ENCODE measurements at places on chromosomes 1 and 21.

DNA sequence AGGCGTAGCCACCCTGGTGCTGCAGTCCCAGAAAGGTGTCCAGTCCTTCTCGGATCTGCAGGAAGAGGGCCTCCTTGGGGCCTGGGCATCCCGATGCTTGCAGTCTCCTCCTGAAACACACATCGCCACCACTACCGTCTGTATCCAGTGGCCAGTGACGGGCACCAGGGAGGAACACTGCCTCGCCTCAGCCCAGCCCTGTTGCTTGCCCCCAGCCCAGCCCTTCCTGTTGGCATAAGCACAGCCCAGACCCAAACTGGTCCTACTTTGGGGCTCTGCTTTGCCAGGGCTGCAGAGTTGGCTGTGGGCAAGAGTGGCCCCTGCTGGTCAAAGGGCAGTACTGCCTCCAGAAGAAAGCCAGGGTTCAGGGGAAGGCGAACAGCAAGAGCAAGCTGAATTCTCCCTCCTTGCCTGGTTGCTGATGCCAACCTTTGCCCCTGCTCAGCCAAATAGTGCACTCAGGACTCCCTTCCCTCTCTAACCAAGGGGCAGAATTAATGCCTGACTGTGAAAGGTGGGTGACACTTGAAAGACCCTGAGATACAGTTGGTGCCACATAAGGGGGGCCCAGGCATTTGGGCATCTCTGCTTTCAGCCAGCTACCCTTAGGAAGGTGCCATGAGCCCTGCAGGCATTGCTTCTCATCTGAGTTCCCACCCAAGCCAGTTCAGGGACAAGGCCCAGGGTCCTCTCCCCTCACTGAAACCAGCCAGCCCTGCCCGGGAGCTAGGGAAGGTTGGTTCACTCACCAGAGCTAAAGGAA lies 11.1 kb upstream of the ARHGEF2 start:
- peak; percentile 35 for DNase-seq

DNA sequence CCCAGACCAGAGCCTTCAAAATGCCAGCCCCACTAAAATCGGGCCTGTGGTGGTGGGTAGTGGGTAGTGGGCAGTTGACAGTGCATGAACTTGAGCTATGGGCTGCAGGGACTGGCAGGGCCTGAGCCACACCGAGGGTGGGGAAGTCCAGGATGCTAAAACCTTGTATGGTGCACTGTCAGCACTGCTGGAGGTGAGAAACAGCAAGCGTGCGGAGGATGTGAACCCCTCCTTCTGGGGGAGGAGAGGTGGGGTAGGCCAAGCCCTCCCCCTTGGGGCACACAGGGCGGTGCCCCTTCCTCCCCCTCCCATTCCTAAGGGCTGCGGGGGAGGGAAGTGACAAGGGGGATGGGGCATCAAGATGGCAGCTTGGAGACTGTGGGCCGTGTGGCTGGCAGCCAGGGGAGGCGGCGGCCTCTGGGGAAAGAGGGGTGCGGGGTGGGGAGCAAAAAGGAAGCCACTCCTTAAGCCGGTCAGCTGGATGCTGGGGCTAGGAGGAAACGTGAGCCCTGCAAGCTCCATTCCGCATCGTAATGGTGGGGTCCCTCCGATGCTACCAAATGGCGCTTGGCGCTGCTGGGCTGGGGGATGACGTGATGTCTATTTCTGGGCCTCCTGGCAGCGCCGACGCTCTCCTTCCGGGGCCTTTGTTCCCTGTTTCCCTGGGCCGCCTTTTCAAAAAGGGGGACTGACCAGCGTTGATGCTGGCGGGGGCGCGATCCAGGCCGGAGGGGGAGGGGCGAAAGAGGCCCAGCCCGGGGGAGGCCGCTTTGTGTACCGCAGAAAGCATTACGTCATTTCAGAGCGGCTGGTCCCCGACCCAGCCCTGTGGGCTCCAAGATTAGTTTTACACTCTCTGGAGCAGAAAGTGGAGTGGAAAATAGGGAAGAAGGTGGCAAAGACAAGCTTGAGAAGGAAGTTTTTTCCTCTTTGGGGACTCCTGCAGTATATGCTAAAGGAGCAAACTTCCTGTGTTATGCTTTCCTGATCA lies 809 bp downstream of the SYT11 start:
- peak; percentile 79 for DNase-seq

- DNase-seq = no peak
These were observed 89.9 kb upstream of the CXADR start for GRCh38 chr21:17422931-17423330.

DNA sequence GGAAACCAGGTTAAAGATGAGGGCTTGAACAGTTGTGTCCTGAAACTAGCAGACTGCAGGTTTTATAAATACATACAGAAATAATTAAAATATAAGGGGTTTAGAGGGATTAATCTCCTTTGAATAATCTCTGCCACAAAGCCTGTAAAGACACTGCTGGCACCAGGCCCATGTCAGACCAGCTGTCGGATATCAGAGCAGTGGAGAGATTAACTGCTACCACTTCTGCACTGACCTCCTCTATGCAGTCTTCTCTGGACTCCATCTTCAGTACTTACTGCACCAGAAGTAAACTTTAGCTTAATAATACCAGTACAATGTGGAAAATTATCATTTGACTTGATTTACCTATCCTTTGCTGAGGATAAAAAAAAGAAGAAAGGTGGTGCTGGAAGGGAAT lies 128.6 kb downstream of the LHX4 start:
- no peak for DNase-seq

DNA sequence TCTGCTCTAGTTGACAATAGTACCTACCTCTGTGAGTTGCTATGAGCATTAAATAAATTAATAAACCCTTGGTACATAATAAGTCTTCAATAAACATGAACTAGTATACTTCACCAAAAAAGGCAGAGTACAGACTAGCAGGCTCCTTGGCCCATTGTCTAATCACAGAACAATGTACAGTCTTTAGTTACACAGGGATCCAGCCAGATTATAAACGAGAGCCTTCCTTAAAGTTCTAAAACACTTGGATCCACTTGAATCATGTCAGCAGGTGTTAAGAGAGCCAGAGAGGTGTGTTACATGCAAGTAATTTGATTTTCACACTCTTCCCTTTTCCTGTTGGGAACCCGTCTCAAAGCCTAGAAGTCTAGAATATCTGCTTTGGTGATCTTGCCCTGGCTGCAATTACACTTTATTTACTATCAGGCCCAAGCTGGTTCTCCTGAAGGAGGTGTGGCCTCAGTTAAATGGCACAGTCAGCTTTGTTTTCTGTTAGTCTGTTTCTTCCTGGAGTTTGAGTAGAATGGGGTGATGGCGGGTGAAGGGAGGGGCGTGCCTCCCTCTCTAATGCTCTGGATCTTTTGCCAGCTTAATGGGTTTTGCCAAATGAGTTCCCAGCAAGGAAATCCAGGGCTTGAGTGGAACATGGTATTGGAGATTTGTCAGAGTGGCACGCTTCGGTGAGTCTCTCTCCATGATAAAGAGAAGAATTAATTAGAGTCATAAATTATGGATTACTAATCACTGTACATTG lies 570.9 kb upstream of the CAMK1G start:
- no peak for DNase-seq

DNA sequence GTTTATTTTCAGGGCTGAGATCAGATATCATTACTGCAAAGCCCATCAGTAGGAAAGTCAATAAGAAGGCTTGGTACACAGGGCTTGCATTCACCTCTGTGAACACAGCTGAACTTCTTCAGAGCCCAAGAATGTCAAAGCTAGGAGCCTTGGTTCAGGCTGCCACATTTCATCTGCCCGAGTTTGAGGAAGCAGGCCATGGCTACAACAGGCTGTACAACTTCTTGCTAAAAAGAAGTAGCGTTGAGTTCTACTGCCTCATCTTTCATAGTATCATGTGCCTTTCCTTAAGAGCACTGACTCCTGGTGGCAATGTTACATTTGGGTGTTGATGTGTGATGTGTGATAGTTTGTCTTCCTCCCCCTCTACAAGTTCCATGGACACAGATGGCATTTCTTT lies 10.1 kb downstream of the C1orf162 start:
- DNase-seq = no peak

DNA sequence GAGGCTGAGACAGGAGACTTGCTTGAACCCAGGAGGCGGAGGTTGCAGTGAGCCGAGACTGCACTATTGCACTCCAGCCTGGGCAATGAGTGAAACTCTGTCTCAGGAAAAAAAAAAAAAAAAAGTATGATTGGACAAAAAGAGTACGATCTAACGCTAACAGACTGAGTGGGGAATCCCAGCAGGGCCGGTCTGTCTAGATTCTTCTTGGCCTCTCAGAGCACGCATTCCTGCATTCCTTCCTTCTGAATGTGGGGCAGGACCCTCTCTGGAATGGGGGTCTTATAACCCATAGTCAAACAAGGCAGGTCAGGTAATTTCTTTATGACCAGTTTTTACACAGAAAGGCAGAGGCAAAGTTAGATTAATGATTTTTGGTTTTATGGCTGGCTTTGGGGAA lies 92.0 kb upstream of the PPM1J start:
- DNase-seq = no peak

GRCh38 chr1:167043752-167044488 lies 46.3 kb downstream of the GPA33 start:
- peak; percentile 86 for DNase-seq

- DNase-seq = no peak
These were observed 22.9 kb downstream of the ANGPTL7 start for GRCh38 chr1:11211925-11212587.

- no peak for DNase-seq
These were observed 282.7 kb downstream of the NPHP4 start for GRCh38 chr1:5709461-5709975.

DNA sequence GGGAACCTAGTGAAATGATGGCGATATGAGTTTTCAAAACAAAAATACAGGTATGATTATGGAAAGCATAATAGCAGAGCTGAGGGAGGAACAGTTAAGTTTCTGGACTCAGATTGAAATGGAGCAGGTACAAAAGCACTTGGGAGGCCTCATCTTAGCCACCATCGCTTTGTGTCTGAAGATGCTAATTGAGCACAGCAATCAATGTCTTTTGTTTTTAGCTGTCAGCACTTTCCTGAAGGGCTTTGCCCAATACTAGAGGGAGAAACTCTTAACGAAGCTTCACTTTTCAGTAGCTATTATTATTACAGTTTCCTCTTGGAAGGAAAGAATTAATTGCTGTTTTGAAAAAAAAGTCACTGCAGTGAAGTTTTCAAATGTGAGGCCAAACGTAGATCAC lies 348.7 kb downstream of the RWDD3 start:
- DNase-seq = no peak

DNA sequence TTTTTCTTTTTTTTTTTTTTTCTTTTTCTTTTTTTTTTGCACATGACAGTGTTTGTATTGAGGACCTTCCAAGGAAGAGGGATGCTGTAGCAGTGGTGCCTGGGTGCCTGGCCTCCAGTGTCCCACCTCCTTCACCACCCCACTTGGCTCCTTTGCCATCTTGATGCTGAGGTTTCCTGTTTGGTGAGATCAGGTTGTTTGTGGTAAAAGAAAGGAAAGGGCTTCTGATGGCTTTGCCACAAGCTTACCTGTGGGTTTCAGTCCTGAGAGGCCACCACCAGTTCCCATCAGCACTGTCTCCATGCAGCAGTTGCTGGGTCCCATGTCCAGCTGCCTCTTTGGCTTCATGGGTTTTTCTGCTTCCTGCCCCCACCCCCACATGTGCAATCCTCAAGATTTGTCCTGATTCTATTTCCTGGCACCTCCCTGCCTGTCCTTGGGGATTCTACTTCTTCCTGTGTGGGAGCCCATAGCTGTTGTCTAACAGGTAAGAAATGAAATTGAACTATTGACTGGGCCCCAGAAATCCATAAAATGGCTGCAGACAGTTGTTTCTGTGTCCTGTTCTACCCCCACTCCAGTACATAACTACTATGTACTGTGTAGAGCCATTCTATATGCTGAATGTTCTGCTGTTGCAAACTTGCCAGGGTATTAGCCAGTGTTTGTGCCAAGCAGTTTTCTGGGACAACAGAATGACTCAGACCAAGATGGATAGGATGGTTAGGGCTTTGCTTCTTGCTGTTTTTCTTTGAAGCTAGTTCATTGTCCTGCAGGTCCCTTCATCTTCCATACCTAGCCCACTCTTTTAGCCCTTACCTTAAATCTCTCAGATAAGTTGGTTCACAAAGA lies 4.2 kb upstream of the CCDC28B start:
- DNase-seq = no peak

DNA sequence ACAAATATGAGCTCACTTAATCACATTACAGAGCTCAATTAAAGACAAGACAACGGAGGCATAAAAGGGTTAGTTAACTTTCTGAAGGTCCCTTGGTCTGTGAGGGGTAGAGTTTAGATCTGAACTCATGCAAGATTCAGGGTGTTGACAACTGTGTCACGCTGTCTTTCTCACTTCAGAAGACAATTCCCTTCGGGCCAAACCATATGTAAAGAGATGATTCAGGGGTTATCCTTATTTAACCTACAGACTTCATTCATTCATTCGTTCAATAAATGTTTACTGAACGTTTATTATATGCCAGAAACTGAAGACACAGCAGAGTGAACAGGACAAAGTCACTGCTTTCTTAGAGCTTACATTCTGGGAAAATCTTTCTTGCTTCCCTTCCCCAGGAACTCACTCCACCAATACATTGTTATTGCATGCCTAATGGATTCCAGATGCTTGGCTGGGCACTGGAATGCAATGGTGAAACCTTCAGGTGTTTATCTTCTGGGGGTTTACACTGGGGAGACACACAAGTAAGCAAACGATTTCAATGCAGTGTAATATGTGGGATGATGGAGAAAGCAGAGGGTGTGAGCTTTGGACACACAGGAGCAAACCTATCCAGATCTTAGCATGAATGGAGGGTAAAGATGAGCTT lies 6.4 kb downstream of the XCL1 start:
- DNase-seq = no peak

DNA sequence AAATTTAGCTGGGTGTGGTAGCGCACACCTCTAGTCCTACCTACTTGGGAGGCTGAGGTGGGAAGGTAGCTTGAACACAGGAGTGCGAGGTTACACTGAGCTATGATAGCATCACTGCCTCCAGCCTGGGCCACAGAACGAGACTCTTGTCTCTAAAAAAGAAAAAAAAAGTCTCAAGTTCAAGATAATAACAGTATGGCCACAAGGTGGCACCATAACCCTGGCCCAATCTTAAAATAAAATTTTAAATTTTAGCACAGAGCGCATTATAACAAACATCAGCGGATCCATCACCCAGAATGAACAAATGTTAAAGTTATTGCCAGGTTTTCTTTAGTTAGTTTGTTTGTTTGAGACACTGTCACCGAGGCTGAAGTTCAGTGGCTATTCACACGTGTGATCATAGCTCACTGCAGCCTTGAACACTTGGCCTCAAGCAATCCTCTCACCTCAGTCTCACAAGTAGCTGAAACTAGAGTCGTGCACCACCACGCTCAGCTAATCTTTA lies 2.9 kb upstream of the HTR6 start:
- no peak for DNase-seq

DNA sequence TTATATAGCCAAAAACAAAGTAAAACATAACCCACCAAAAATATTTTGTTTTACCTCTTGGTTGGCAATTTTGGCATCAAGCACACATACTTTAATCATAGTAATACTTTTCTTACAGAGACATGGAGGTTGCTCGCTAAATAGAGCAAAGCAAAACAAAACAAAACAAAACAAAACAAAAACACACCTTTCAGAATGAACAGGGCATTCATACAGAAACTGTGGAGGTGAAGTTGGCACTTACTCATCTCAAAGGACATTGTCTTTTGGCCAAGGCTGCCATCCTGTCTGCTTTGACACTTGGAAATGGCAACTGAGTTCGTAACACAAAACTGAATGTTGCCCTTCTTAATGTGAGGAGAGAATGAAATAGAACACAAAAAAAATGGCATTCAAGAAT lies 773.1 kb downstream of the USP25 start:
- DNase-seq = no peak

- no peak for DNase-seq
These were observed 1786.6 kb downstream of the PLA2G4A start for GRCh38 chr1:188615321-188615720.
